COLO829 (cell line): ENCODE measurements at places on chromosomes 1 and 21.

- no peak for DNase-seq
These were observed at the start of gene CA6 for GRCh38 chr1:8945568-8945967. CA6 (plus strand) TSS chr1:8945868; CDS start chr1:8945887, 19 bp downstream.

DNA sequence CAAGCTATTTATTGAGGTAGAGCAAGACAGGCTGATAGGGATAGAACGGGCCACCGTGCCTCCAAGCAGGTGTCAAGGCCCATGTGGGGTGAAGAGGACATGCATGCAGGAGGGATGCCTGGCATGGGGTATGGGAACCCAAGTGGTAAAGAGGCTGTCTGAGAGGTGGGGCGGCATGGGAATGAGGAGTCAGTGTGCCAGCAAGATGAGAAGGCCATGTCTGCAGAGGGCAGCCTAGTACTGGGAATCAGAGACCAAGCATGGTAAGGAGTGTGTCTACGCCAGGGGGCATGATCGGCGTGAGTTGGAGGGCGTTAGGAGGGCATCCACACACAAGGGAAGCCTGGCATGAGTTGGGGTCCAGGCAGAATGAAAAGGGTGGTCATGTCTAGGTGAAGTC is 303.7 kb upstream of the PLD5 start:
- DNase-seq: no peak

DNA sequence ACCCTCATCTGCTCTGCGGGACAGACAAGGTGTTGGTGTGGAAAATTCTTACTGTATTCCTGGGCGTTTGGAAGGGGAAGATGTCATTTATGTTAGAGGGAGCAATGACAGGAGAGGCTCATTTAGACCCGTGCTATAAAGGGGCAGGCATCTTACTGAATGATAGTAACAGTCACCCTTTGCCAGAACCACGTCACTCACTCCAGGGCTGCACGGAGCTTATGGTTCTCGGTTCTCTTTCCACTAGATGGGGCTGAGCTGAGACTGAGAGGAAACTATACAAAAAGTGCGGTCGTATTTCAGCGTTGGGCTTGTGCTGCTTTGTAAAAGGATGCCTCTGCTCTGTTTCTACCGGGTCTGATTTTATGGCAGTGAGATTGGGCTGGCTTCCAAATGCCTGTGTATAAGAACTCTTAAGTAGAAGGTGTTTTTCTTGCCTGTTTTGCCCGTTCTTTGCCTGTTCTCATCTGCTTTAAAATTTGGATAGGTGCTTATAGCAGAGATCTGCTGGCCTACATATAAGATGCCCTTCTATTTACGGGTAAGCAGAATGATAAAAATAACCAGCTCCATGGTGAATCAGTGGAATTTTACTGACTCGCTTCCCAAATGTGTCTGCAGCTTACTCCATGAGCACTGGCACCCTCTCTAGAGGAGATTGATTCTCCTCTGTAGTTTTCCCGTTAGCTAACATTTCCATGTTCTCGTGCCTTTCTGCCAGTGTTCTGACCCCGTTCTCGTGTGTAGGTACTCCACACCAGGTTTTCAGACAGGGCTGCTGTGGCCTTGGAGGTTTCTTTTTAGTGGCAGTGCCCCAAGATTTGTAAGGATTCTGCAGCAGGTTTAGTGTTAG is 55.9 kb downstream of the MRPS6 start:
- DNase-seq: no peak

DNA sequence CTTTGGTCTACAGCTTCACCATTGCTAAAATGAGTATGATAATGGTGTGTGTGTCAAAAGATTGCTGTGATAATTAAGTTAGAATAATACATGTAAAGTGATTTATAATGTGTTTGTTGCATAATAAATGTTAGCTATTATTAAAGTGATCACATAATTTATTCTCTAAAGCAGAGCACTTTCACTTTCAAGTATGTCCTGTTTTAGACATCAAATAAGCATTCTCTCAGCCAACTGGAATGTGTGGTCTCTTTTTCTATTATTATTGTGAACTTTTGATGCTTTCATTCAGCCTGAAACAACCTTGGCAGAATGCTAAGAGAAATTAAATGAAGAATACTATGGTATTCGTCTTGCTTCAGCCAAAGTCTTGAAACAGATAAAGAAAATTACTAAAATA is 102.8 kb upstream of the COL11A1 start:
- no peak for DNase-seq

DNA sequence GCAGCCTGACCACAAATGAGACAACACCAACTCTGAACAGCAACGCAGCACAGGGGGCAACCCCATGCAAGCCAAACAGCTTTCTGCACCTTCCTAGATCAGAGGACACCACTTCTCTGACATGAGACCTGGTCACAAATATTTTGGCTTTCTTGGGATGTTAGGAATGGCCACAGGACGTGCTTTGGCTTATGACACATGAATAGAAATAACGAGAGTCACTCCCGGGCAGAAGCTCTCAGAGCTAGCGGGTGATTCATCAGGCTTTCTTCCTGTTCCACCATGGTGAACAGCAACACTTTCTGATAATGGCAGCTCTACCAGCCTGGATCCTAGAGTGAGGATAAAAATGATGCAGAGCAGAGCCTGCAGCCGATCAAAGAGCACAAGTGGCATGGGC is 39.4 kb downstream of the PAFAH2 start:
- DNase-seq: no peak
